Suprapubic skin (tissue), 4 donors: ENCODE measurements at places on chromosomes 11 and 22.

- no peak for DNase-seq
Measured at GRCh38 chr11:5007561-5007960, 12.9 kb downstream of the OR51L1 start.

DNA sequence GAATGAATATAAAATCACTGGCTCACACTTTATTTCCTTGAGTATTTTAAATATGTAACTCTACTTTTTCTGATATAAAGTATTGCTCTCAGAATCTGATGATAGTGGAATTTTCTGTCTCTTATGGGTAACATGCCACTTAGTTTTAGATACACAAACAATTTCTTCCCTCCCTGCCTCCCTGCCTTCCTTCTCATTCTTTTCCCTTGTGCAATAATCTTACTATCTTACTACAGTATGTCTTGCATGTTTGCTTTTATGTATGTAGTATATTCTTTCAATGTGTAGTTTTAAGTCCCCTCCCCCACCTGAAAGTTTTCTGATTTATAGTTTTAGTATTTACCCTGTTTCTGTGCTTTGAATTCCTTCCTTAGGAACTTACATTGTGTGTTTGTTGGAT, 48.4 kb downstream of the INSC start:
- no peak for DNase-seq

DNA sequence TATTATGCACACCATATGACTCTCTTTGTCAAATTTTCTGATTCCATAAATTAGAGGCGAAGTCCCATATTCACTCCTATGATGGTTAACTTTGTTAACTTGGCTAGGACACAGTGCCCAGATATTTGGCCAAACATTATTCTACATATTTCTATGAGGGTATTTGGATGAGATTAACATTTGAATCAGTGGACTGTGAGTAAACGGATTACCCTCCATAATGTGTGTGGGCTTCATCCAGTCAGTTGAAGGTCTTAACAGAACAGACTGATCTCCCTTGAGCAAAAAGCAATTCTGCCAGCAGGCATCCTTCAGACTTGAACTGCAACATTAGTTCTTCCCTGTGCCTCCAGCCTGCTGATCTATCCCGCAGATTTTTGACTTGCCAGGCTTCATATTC, 69.9 kb downstream of the FZD4 start:
- no peak for DNase-seq

DNA sequence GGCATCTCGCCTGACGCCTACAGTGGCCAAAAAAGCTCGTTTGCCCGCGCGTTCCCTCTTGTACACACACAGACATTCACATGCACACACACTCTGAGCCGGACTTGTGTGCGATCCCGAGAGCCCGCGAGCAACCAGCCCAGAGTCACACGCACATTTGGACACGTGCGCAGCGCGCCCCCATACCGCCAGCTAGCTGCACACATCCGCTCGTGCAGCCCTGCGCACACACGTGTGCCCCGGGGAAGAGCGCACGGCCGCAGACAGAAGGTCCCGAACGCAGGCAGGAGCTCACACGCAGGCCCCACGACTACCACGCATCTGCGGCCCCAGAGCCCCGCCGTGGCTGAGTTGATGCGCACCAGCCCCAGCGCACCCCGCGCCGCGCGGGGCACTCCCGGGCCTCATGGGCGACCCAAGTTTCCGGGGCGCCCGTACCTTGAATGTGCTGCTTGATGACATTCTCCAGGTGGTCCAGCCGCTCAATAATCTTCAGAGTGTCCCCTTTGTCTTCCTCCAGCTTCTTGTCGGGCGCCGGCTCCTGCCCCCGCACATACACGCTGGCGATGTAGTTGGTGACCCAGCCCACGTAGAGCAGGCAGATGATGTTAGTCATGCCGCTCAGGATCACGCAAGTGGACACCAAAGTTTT, 758 bp downstream of the GALNT18 start:
- no peak for DNase-seq

DNA sequence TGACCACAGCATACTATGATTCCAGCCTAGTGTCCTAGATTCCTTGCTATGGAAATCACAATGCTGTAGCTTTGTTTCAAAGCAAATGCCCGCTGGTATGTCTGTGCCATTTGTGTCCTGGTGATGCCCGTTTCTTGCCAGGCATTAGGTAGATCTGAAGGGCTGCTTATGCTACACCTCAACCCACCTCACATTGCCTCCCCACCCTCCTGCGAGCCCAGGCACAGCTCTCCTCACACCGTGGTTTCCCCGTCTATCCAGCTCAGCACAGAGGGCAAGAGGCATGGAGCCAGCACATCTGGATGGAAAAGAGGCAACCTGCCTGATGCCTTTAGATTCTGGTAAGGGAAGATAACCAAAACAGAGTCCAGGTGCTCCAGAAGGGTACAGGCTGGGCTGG, 307.4 kb upstream of the B3GAT1 start:
- no peak for DNase-seq

DNA sequence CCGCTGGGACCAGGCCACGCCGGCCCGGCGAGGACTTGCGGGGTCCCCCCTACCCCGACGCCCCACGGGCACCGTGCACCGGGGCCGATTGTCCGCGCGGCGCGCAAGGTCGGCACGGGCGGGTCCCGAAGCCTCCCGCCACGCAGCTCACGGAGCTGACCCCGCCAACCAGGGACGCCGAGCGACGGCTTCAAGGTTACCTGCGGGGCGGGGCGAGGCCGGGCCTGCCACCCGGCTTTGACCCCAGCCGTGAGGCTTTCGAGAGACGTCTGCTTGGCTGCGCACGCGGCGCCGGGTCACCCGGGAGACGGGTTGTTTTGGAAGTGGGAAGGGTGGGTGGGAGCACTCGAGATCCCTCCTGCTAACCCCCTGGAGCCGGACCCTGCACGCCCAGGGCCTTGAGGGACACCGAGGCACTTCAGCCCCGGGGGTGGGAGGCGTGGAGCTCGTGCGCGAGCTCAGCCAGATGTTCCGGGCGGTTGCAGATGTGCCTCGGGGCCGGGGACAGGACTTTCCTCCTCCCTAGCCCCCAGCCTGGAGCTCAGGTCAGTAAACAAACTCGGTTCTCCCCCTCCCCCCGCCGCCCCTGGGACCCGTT, 3.2 kb upstream of the WNT11 start:
- DNase-seq: no peak

- DNase-seq: no peak
Measured at GRCh38 chr11:110679323-110679975, 32.8 kb downstream of the ARHGAP20 start.

DNA sequence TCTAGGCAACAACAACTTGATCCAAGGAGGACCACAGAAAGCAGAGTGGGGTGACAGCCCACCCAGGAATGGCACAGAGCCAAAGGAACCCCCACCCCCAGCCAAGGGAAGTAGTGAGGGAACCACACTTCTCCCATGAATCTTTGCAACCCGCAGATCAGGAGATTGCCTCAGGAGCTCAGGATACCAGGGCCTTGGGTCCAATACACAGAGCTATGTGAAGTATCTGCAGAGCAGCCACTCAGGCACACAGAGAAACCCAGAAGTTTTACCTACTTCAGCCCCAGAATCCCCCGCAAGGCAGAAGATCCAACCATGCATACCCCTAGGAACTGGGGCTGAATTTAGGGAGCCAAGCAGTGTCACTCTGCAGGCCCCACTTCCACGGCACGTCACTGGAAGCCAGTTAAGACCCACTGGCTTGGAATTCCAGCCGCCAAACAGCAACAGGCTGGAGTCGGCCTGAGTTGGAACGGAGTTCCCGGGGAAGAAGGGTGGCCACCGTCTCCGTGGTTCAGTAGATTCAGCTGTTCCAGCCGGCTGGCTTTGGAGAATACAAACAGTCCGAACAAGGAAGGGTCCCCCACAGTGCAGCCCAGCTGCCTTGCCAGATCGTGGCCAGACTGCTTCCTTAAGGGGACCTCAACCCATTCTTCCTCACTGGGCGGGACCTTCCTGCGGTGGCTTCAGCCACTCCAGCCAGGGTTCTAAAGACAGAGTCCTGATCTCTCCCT, 174.1 kb downstream of the TTC28 start:
- no peak for DNase-seq

DNA sequence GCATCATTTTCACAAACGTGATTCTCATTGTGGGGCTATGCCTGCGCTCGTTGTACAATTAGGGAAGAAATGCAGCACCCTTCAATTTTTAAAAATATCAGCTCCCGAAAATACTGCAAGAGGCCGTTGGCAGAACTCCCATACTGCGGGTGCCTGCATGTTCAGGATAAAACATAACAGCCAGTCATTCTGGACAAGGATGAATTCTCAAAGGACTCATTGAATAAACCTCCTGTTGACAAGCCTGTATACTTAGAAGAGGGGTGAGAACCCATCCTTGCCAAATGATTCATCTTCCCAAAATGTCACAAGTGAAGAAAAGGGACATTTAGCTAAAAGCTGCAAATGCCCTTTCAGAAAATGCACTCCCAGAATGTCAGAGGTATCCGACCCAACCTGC, 141.9 kb downstream of the CSNK2A3 start:
- no peak for DNase-seq

- DNase-seq: no peak
Measured at GRCh38 chr22:19518635-19519034, 5.6 kb downstream of the CLDN5 start.

GRCh38 chr11:97567801-97568200, 1178.0 kb downstream of the JRKL start:
- no peak for DNase-seq

DNA sequence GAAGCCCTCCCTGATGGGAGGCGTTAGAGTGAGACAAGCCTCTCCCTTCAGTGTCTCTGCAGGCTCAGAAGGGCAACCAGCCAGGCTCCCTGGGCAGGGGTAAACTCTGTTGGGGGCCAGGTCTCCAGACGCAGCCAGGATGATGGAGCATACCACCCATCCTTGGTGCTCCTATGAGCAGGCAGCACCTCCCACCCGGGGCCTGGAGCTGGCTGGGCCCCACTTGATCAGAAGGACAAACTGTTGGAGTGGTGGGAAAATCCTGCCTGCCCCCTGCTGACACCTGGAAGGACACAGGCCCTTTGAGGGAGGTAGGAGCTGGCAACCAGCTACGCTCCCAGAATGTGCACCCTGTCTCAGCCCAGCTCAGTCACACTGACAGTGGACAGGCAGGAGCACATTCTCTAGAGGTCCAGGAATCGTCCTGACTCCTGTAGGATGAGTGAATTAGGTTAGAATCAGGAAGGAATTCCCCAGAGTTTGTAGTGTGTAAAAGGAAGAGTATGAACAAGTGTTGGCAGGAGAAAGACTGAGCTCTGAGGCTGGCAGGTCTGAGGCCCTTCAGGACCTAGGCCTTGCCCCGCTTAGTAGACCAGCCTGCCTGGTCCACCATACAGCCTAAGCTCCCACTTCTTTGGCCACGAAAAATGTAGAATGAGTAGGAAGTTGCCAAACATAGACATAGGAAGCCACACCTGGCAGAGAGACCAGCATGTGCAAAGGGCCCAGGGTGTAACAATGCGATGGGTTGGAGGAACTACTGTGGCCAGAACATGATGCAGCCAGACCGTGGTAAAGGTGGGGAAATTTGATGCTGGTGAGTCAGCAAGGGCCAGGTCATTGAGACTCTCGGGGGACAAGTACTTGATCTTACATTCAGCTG, 19.1 kb downstream of the ARHGEF17 start:
- no peak for DNase-seq

DNA sequence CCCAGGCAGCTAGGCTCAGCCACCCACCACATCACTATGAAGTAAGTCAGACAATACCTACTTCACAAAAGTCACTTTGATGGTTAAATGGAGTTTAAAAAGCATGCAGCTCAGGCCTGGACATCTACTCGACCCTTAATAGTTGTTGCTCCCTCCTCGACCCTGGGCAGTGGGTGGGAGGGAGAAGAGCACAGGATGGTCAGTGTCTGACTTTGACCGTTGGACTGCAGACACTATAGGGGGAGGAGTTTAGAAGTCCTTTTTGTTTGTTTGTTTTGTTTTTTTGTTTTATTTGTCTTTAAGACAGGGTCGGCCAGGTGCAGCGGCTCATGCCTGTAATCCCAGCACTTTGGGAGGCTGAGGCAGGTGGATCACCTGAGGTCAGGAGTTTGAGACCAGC, 38.6 kb upstream of the XBP1 start:
- DNase-seq: no peak

- no peak for DNase-seq
Measured at GRCh38 chr11:104061853-104062521, 25.5 kb downstream of the DDI1 start.

- DNase-seq: no peak
Measured at GRCh38 chr11:123180166-123180565, 14.9 kb downstream of the CLMP start.

GRCh38 chr11:96017856-96018255, 93.9 kb upstream of the MTMR2 start:
- no peak for DNase-seq

- DNase-seq: no peak
Measured at GRCh38 chr11:57097149-57097548, 84.6 kb upstream of the LRRC55 start.

DNA sequence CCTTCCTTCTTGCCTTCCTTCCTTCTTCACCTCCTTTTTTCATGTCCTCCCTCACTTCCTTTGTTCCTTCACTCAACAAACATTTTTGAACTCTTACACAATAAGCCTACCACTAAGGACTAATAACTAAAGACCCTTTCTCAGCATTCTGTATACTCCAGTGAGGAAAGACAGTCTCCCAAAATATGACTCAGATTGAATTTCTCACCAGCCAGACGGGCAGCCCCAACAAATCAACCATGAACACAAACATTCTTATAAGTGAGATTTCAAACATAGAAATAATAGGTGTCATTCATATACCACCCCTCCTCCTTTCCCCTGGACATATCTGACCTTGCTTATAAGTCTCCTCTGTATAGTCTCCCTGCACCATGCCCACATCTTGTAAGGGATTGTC, 1079.7 kb downstream of the OPCML start:
- DNase-seq: no peak

GRCh38 chr11:60874421-60875365, 7.4 kb downstream of the ZP1 start:
- no peak for DNase-seq

DNA sequence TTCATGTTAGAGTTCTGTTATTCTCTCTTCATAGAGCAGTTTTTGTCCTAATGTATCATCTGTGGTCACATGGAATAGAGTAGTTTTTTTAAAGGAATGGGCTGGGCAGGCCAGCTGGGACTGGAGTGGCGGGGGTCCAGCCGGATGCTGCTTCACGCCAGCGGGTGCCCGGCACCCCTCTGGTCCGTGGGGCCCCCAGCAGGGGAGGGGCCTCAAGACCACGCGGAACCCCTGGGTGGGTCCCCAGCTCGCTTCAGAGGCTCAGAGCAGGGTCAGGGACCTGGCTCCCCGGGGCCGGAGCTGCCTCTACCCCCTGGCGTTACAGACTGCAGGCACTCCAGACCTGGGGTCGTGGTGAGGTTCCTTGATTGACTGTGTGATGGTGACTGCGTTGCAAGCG, 159.1 kb upstream of the HSD17B12 start:
- DNase-seq: no peak
